Dorsolateral prefrontal cortex (tissue), 122 donors: ENCODE measurements at places on chromosomes 12 and 14.

DNA sequence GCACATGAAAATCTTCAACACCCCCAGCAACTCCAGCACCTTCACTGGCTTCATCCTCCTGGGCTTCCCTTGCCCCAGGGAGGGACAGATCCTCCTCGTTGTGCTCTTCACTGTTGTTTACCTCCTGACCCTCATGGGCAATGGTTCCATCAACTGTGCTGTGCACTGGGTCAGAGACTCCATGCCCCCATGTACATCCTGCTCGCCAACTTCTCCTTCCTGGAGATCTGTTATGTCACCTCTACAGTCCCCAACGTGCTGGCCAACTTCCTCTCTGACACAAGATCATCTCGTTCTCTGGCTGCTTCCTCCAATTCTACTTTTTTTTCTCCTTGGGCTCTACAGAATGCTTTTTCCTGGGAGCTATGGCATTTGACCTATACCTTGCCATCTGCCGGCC lies 11.5 kb upstream of the OR11G2 start:
- DNase-seq = no peak

DNA sequence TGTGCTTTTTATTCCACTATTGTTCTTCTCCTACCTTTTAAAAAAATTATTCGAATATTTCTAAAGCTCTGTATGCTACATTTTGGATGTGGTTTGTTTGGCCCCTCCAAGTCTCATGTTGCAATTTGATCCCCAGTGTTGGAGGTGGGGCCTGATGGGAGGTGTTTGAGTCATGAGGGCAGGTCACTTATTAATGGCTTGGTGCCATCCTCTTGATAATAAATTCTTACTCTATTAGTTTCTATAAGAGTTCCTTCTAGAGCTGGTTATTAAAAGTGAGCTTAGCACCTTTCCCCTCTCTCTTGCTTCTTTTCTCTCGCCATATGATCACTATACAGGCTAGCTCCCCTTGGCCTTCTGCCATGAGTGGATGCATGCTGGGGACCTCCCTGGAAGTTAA lies 445.6 kb upstream of the PDE3A start:
- no peak for DNase-seq

DNA sequence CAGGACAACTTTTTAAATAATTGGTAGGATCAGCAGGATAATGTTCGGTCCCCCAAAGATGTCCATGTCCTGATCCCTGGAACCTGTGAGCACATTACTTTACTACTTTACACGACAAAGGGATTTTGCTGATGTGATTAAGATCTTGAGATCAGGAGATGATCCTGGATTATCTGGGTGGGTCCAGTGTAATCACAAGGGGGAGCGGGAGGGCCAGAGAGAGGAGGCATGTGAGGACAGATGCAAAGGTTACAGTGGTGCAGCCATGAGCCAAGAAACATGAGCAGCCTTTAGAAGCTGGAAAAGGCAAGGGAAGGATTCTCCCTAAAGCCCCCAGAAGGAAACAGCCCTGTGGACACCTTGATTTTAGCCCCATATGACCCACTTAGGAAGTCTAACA lies 33.1 kb downstream of the KCNK10 start:
- no peak for DNase-seq

DNA sequence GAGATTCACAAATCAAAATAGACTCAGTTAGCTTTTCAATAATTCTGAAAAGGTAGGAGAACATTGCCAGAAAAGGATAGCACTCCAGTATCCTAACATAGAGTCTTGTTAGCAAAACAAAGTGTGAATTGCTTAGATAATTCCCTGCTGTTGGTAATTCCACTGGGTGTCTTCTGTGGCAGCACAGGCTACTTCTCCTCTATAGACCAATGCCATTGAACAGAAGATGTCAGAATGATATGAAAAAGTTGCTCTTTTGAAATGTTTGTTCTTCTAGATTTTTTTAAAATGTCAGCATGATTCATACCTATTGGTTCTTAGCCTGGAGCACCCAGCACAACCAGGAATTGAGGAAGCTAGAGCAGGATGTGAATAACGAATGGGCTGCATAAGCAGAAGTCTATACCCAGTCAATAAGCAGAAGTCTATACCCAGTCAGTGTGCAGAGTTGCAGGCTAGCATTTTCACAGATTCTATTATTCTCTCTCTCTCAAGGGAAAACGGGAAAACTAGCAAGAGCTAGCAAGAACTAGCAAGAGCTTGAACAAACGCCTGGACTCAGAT lies 112.8 kb downstream of the SYT1 start:
- no peak for DNase-seq

DNA sequence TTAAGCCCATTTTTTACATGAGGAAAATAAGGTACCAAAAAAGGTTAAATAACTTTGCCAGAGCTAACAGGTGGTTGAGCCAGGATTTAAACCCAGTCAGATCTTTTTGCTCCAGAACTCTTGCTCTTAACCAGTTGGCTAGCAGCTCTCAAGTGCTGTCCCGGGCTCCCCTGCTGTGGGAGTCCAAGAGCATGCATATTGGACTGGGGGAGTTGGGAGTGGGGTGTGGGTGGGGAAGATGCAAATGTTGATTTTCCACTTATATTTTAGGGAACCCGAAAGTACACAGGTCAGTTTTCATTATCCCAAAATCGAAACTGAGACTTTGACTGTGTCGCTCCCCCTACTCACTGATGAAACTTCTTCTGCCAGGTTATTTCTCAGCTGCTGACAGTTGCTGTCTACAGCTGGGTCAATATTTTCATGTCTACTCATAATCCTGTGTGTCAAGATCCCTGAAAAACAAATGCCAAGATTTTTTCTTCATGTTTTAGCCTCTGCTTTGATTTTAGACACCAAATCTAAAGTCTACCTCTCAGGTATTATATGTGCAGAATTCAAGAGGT lies 172.3 kb upstream of the TMPO start:
- DNase-seq = no peak

DNA sequence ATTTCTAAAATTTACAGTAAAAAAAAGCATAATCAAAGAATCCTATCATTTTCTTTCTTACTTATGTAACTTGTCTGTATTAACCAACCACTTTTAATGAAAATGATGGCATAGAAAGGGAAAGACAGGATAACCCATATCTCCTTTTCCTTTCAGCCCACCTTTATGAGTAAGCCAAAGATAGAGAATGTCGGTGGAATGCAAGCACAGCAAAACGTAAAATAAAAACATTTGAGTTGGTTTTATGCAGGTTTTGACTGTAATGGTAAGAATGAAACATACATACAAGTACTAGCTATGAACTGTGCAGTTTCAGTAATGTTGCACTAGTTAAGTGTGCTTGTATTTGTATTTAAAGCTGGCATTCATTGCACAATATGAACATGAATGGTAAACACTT lies 360.3 kb downstream of the FOXG1 start:
- no peak for DNase-seq

- DNase-seq = no peak
These were observed 20.9 kb upstream of the PPP1CC start for GRCh38 chr12:110763583-110763982.

- DNase-seq = no peak
These were observed 49.3 kb downstream of the AACS start for GRCh38 chr12:125114365-125115141.

DNA sequence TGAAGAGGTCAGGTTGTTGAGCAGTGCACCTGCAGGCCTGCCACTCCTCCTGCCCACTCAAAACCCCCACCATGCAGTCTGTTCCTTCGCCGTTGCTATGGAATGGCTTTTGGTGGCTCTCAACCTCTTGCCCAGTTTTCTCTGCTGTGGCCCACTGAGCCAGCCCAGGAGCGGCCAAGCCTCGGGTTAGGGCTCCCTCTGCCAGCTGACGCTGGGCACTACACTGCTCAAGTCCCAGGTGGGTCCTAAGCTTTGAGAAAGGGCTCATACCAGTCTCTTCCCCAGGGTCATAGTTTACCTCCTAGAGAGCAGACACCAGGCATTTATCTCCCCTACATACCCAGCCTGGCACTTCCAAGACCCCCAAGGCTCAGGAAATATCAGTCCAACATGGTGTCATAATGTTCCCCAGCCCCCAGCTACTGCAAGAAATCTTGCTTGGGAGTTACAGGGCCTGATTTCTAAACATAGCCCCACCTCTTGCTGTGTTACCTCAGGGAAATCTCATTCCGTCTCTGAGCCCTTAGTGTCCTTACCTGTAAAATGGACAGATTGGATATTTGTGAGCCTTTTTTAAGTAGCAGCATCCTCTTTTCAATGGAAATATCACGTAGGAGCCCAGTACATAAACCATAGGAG lies 59.4 kb downstream of the TSPAN11 start:
- DNase-seq = peak; percentile 83

DNA sequence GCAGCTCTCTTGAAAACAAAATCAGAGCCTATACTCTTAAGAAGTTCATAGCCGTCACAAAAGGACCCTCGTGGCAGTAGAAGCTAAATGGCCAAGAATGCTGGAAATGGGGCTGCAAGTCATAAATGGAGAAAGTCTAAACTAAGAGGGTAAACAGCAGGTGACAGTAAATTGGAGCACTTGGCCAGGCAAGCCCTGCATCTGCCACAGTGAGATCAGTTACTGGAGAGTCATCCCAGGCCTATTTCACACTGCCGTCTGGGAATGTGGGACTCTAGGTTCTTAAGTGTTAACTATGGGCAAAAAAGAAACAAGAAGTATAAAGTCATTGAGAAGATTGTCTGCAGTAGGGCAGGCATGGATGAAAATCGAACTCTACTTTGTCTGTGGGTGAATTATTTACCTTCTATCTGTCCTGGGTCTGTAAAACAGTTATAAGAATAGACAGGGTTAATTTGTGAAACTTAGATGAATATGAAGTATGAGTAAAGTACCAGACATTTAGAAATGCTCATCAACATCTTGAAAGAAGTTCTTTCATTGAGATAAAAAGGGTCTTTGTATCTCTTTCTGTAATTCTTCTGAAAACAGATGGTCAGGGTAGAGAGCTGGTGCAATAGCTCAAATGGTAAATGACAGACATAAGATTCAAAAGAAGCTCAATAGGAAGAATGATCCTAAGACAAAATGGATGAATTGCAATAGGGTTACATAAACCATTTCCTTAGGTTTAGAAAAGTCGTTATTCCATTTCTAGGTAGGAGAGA lies 792.5 kb downstream of the DIO2 start:
- no peak for DNase-seq

GRCh38 chr14:94839348-94839747 lies 69.4 kb upstream of the GSC start:
- DNase-seq = no peak

- DNase-seq = no peak
These were observed 152.2 kb upstream of the HIF1A start for GRCh38 chr14:61542848-61543790.

- DNase-seq = no peak
These were observed 124.3 kb downstream of the PIWIL1 start for GRCh38 chr12:130461839-130462557.

- no peak for DNase-seq
These were observed 180.3 kb downstream of the ETV6 start for GRCh38 chr12:11829764-11830194.

GRCh38 chr12:70052476-70052875 lies 190.8 kb upstream of the CNOT2 start:
- no peak for DNase-seq

- DNase-seq = no peak
These were observed 285.0 kb upstream of the RTL1 start for GRCh38 chr14:101188571-101188915.

DNA sequence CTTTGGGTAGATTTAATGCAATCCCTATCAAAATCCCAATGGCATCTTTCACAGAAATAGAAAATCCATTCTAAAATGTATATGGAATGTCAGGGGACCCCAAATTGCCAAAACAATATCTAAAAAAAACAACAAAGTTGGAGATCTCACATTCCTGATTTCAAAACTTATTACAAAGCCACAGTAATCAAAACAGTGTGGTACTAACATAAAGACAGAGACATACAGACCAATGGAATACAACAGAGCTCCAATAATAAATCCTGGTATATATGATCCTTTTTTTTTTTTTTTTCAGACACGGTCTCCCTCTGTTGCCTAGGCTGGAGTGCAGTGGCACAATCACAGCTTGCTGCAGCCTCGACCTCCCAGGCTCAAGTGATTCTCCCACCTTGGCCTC lies 4.7 kb downstream of the TMBIM4 start:
- no peak for DNase-seq
